ENCODE measurements at places on chromosomes 11 and 22.

GRCh38 chr11:6251120-6251733, 8.4 kb upstream of the CCKBR start:
- peak; percentile 49 for DNase-seq

- DNase-seq, result no peak
Observed at GRCh38 chr11:48019217-48019584, 38.8 kb downstream of the PTPRJ start.

DNA sequence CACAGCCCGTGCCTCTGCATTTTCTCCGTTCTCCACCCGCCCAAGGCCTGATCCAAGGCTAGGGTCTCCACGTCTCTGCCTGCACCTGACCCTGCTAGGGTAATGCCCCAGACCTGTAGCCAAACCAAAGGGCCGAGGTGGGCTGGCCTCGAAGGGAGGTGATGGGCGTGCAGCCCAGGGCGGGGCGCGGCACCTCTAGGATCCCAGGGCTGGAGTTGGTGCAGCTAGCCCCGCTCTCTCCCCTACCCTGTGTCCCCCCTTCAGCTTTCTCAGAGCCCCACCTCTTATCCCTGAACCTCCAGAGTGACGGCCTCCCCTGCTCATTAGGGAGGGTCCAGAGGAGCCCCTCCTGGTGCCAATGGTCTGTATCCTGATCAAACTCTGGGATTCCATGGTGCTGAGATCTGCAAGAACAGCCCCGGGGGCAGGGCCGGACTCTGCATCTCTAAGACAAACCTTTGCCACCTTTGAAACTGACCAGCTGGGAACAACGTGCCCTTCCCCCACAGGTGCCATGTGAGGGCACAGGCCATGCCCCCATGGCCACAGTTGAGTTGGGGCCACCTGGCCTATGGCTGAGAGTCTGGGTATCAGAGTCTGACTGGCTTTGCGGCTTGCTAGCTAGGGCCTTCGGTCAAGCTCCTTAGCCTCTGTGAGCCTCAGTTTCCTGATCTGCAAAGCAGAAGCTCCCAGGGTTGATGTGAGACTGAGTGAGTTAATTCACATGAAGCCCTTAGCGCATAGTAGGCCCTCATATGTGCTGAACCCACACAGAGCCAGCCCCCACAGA, 23.1 kb upstream of the CBX7 start:
- no peak for DNase-seq

- DNase-seq, result no peak
Observed at GRCh38 chr11:31702966-31703365, 108.2 kb downstream of the PAX6 start.

DNA sequence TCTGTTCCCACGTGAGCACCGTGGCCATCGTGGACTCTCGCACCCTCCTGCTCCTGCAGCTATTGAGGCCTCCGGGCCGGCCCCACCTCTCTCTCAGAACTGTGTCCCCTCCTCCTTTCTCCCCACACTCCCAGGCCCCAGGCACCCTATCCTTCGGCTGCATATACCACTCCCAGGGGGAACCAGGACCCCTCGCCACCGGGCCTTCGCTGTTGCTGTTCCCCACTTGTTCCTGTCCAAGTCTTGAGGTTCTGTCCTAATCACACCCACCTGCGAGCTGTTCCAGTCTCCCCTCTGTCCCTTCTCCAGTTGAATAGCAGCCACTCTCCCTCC, 43.0 kb upstream of the CDON start:
- DNase-seq, result no peak

- DNase-seq, result no peak
Observed at GRCh38 chr11:119121811-119122124, 388 bp downstream of the HINFP start.

- DNase-seq, result no peak
Observed at GRCh38 chr11:1656670-1657069, 27.1 kb downstream of the KRTAP5-5 start.

DNA sequence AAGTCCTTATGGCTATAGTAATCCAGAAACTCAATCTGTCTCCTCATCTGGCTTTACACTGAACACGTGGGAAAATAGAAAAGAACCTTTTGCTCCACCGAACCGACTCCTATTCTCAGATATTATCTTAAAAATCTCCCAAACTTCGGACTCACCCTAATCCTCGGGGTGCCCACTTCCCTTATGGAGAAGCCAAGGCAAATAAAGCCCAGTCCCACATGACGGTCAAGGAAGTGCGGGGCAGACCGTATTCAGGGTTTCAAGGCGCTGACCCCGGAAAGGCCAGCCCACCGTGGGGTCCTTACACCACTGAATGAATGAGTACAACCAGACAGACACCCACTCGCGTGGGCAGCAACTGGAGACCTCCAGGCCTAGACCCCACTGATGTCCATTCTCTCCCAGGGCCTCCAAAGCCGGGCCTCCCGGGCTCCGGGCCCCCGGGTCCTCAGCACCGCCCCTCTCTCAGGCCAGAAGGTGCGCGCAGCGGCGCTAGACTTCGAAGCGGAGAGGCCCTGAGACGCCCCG, 489 bp downstream of the NUP98 start:
- DNase-seq, result no peak

- DNase-seq, result no peak
Observed at GRCh38 chr22:25666308-25666707, 75.7 kb upstream of the MYO18B start.

DNA sequence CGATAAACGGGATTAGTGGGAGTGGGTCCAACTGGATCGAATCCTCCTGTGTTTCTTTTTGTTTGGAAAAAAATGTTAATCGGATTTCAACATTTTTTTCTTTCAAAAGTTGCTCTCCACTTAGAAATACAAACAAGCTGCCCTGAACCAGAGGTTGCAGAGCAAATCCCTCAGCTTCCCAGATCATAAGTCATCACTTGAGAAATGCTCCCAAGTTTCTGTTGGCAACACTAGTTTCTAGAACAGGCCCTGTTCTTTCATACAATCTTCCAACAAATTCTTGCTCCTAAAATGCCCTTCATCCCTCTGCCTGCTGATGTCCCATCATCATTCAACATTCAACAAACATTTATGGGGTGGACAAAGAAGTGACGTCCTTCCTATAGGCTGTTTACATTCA, 1.3 kb upstream of the MLC1 start:
- no peak for DNase-seq
